ENCODE measurements at places on chromosomes 4 and X. TPM values are rescaled to one million over a fixed set of nuclear protein-coding genes. Genes with fewer than 3 reads are reported as not detected.

DNA sequence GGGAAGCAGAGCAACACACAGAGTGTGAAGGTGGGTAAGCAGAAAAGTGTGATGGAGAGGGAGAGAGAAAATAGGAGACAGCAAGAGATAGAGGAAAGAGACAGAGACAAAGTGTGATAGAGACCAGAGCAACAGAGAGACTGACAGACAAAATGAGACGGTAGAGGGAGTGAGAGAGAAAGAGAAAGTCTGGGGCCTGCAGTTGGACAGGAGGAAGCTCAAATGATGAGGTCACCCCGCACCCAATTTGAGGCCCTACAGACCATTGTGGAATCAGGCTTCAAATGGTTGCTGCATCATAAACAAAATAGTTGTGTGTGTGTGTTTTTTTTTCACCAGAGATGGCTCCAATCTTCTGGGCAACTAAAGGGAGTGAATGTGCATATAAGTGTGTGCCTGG, 48.0 kb upstream of the ARHGAP36 start:
- DNase-seq: no peak

The CTAG1B gene
- not detected for polyA plus RNA-seq

GRCh38 chrX:3428792-3429191, 82.3 kb upstream of the MXRA5 start:
- DNase-seq: peak; percentile 31

The FABP2 gene
- polyA plus RNA-seq: not detected

The GAGE13 gene
- not detected for polyA plus RNA-seq

DNA sequence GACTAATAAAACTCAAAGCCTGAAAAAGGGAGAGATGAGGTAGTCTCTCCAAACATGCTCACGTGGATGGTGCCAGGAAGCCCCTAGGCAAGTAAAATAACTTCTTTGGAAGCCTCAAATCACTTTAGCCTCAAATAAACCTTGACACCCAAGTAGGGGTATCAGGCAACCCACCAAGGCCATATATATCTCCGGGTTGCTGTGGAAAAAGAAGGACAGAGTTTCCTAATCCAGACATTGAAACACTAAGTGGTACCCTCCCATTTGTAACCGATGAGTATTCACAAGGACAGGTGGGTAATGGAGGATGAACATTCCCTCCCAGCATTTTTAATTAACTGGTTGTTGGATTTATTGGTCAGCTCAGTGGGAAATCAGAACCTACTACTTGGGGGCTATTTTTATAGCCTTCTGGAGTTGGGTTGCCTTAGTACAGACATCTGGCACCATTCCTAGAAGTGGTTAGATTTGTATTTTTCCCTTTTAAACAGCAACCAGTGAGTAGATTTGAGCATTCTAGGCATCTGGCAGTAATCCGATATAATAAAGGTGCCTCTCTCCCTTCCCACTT, 87.7 kb downstream of the GPC3 start:
- DNase-seq: no peak

The MCUB gene
- 12.6 TPM for polyA plus RNA-seq

The NWD2 gene
- not detected for polyA plus RNA-seq

DNA sequence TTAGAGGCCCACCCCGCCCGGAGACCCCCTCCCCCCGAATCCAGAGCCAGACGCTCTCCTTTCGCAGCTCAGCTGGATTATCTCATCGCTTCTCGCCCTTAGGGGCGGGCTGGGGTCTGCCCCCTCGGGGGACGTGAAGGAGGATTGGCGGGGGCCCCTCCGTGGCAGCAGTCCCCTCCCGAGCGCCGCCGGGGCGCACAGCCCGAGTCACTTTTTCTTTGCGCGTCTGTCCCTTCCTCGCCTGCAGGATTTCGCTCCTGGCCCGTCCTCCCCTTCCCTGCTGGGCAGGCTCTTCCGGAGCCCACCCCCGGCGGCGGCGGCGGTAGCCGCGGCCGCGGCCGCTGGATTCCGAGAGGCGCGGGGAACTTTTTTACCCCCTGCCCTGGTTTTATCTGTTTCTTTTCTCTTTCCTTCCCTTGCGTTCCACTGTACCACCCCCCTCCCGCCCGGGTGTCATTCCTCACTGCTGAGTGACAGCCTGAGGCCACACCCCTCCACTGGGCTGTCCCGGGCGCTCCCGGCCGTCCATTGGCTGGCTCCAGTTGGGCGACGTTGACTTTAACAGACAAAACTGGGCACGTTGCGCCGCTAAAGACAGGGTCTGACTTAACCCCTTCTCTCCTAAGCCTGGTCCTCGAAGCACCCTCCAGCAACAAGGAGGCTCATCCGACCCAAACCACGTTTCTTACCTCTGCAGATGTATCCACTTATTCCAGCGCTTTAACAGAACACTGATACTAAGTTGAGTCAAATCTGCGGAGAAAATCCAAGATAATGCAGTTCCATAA, 492 bp upstream of the NKX3-2 start:
- DNase-seq: peak; percentile 80

DNA sequence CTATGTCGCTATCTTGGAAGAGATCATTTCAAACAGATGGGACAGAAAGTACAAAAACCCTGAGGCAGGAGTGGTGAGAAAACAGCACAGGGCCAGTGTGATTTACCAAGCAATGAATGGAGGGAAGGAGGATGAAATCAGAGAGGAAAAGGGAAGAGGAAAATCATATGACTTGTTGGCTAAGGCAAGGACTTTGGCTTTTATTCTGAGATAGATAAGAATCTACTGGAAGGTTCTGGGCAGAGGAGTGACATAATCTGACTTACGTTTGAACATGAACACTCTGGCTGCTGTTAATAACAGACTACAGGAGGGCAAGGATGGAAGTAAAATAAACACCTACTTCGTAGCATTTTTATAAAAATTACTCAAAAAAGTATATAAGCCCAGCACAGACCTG, 207.8 kb upstream of the SLC7A11 start:
- no peak for DNase-seq

The HSD17B13 gene
- not detected for polyA plus RNA-seq

GRCh38 chr4:140005699-140006098, 148.3 kb downstream of the MAML3 start:
- DNase-seq: no peak

The DSPP gene
- not detected for polyA plus RNA-seq

DNA sequence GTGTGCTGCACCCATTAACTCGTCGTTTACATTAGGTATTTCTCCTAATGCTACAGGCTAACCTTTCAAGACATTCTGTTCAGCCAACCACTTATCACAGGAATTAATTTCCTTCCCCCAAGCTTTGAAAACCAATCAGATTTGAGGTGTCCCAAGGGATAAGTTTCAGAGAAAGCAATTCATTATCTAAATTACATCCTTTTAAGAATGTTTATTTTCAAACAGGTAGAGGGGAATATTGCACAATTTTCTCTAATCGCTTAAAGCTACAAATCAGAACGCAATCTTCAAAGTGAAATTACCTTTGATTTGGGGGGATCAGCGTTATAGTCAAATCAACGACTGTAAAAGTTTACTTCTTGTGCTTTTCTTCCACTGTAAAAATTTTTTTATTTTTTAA, 1.6 kb downstream of the CLOCK start:
- DNase-seq: no peak

GRCh38 chr4:37765741-37766140, 60.7 kb upstream of the PGM2 start:
- DNase-seq: no peak

The UGT2B11 gene
- polyA plus RNA-seq: not detected

- DNase-seq: peak; percentile 50
Measured at GRCh38 chr4:40325406-40326019, 9.6 kb upstream of the CHRNA9 start.

- DNase-seq: peak; percentile 71
Measured at GRCh38 chr4:5812506-5813229, 80.2 kb downstream of the CRMP1 start.

DNA sequence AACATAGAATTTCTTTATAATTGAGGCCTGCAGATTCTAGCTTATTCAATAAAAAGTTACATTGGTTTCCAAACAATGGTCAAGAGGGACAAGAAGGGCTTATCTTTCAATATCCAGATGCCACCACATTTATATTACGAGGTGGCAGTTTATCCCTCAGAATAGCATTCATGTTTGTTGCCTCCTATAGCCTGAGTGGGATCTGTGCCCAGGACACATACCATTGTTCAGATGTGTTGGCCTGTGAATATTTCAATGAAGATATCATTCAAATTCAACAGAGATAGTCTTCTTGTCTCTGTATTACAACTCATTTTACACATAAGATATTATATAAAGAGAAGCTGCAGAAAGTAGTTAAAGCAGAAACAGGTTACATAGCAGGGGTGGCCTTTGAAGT, 20.5 kb downstream of the GLRB start:
- no peak for DNase-seq

DNA sequence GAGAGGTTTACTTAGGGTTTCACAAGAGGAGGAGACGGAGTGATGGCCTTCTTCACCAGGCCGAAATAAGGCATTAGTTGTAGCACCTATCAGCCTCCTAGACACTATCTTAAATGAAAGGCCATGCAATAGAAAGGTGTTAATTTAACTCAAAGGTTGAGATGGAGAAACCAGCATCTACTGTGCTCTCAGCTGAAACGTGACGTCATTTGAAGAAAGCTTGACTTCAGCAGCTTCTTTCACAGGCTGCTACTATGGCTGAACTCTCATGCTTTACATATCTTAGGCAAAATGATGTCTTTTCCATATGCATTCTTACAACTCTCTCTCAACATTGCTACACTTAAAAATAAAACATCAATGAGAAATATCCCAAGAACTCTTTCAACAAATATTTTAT, 99.6 kb downstream of the GUCY2F start:
- no peak for DNase-seq

DNA sequence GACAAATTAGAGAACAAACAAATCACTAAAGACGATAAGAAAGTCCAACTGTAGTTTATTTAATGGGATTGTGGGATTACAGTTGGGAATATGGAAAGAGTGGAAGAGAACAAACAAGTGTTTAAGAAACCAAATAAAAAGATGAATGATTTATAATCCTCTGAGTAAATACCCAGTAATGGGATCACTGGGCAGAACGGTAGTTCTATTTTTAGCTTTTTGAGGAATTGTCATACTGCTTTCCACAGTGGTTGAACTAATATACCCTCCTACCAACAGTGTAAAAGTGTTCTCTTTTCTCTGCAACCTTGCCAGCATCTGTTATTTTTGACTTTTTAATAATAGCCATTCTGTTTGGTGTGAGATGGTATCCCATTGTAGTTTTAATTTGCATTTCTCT, 15.0 kb downstream of the C4orf51 start:
- DNase-seq: no peak

Measured in hindlimb muscle (tissue), 1 donor.